ENCODE measurements at places on chromosomes 2 and 18.

GRCh38 chr2:178449700-178450523 lies 1.1 kb downstream of the PRKRA start:
- DNase-seq: no peak

DNA sequence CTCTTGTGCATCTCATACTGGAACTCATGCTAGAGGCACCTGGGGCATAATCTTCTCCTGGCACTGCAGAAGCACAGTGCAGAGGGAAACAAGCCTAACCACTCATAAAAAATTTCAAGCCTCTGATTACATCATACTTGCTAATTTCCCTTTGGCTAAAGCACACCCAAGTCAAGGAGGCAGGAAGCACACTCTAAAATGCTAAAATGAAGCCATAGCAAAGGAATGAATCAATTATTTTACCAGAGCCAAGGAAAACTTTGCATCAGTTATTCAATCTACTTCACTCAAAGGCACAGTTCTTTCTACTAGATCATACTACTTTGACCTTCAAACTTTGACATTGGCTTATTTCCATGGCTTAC lies 79.6 kb upstream of the SPOPL start:
- DNase-seq: no peak

- no peak for DNase-seq
Observed at GRCh38 chr2:178933493-178933892, 116.4 kb downstream of the CCDC141 start.

GRCh38 chr2:172947461-172948153 lies 128.0 kb upstream of the MAP3K20 start:
- no peak for DNase-seq

DNA sequence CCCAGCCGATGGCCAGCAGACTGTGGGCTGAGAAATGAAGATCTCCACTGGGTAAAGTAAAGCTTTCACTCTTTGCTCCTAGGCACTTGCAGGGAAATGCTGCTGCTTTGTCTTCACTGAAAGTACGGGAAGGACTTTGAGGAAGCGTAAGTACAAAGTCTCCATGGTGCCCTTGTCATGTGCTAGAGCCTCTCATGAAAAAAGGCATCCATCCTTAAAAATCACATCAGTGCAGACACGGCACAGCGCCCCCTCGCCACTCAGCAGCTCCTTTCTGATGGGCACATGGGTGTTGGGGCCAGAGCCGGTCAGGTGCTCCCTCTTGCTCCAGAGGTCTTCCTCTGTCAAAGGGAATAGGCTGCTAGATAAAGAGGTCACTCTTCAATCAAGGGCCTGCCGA lies 109.0 kb upstream of the STPG4 start:
- no peak for DNase-seq

DNA sequence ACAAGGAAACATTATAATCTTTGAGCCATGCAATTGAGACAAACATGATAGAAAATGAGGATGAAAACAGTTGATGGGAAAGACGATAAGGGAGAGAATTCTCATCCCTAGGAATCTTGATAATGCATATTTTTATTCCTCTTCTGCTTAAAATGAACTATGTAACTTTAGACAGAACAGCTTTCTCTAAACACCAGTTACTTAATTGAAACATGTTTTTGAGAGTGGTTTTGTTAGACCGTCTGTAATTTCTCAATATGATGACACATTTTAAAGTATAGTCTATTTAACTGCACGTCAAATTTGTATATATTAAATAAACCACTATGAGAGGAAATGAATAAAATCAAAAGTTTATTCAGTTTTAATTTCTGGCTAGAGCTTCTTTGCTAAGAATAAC lies 1453.9 kb upstream of the NXPH2 start:
- DNase-seq: no peak

DNA sequence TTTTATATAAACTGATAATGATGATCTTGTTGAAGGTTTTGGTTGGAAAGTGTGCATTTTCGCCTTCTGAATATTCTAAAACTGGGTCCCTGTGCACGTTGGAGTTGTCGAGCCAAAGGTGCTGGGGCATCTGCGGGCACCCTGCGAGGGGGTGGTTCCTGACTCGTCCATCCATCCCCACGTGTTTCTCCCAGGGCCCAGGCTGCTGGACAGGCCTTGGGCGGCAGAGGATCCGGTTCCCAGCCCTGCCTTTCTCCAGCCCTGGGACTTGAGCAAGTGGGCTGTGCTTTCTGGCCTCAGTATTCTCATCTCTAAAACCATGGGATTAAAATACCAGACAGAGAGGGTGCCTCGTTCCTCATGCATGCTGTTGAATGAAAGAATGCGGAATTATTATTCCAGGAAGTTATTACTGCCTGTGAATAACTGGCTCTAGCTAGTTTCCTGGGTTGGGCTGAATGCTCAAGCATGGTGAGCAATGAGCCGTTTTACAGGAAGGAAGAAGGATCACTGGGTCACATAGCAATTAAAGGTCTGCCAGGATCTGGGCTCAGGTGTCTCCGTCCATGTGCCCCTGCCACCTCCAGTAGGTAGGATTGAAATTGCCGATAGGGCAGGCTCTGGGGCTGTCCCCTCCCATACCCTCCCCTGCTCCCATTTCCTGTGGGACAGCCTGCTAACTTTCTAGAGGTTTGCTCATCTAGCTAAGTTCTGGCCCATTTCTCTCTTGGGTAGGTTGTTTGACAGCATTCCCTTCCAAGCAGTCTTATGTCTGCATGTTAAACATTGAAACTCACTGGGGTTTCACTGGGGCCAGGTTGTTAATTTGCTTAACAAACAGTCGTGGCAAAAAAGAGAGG lies 77.2 kb upstream of the HS6ST1 start:
- no peak for DNase-seq

GRCh38 chr2:144708626-144709025 lies 188.7 kb upstream of the ZEB2 start:
- DNase-seq: no peak

GRCh38 chr2:175844169-175844568 lies 157.9 kb downstream of the LNPK start:
- DNase-seq: no peak

DNA sequence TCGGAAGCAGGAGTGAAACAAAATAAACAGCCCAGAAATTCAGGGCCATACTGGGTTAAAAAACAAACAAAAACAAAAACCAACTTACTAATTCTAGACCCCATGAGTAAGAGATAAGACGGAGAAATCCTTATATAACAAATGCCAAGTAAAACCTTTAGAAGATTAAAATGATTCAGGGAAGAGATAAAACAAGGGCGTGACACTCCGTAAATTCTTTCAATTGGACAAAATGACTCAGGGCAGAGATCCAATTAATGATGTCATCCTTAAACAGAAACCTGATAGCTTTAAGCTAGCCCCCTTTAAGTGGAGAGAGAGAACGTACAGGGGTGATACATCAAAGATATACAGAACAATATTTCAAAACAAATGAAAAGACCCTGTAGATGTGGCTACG lies 317.4 kb downstream of the NBAS start:
- DNase-seq: no peak

GRCh38 chr2:26399771-26400376 lies 1.8 kb upstream of the DRC1 start:
- no peak for DNase-seq

- DNase-seq: no peak
Observed at GRCh38 chr18:23550898-23551297, 35.4 kb downstream of the NPC1 start.

GRCh38 chr2:138238908-138239307 lies 262.7 kb upstream of the SPOPL start:
- no peak for DNase-seq

DNA sequence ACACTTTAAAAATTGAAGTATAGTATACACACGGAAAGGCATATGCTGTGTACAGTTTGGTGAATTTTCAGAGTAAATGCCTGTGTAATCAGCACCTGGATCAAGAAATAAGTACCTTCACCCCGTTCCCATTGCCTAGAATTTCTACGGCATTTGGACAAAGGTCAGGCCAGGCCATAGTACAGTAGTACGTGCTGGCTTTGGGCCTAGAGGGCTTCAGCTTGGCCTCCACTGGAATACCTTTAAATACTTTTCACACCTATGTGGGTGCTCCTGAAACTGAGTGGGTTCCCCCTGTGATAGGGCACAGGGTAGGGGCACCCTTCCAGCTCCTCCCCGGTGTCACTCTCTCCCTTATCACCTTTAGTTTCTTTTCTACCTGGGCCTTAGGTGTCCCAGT lies 26.5 kb downstream of the TET3 start:
- DNase-seq: no peak

DNA sequence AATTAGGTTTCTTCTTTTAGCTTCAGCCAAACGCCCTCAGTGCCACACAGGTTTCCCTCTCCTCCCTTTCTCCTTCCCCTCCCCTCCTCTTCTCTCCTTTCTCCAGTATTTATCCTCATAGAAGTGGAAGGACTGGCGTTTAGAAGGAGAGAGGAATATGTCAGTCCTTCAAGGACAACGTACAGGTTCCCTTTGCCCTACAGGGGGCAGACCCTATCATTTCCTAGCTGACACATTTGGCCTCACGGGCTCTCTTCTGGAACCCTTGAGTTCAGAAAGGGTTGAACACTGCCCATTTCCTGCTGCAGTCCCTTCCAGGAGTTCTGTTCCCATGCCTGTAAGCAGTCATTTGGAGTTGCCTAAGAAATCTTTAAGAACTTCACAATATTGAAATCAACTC lies 46.1 kb downstream of the CDCA7 start:
- DNase-seq: no peak

- no peak for DNase-seq
Observed at GRCh38 chr18:11996190-11996754, 15.0 kb downstream of the IMPA2 start.

GRCh38 chr2:67996772-67997527 lies 65.9 kb downstream of the C1D start:
- DNase-seq: no peak

DNA sequence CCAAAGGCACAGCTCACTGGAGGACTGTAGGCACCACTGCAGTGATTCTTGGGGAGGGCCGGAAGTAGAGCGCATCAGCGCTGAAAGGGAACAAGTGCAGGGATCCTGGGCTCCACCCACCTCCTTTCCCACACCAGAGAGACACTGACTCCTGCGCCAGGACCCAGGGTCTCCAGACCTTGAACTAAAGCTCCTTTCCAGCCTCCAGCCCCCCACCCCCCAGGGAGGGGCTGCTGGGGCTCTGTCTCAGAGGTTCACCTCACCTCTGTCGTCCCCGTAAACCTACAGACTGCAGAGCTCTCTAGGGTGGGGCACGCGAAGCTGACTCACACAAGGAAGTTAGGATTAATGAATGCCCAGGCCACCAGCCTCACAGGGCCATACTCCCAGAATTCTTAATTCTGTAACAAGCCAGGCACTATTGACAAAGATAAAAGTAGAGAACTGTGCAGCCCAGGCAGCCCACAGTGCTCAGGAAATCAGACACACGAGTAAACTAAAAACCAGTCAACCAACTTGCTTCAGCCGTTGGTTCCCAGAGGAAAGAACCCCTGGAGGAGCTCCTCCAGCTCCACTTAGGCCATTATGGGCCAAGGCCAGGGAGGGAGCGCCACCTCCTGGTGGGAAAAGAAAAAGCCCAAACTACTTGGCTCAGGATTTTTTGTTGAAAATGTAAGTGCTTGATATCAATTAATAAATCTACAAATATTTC lies 45.1 kb upstream of the ACAA2 start:
- peak; percentile 51 for DNase-seq

DNA sequence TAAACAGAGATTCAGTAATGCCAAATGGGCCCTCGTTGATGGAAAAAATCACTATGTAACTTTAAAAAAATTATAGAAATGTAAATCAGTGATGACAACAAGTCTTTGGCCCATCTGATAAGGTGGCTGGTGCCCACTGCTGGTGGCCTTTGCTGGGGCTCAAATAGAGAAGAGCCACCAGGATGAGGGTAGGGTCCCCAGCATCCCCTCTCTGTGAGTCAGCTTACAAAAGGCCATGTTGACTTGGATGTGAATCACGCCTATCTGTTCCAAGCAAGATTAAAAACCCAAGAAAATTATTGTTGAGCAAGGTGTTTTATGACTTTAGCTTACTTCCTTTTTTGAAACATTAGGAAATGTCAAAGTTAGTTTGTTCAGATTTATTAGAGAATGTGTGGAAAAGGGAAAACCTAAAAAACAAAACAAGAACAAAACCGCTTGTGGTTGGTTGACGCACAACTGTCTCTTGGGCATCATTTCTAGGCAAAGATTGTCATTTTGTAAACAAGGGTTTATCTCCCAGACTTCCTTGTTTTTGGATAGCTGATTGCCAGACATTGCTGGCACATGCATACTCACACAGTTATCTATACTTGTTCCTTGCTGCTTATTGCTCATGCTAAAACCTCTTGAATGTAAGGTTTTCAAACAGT lies 53.7 kb upstream of the ZNF396 start:
- no peak for DNase-seq

- no peak for DNase-seq
Observed at GRCh38 chr2:236936446-236936940, 149.2 kb upstream of the COPS8 start.

DNA sequence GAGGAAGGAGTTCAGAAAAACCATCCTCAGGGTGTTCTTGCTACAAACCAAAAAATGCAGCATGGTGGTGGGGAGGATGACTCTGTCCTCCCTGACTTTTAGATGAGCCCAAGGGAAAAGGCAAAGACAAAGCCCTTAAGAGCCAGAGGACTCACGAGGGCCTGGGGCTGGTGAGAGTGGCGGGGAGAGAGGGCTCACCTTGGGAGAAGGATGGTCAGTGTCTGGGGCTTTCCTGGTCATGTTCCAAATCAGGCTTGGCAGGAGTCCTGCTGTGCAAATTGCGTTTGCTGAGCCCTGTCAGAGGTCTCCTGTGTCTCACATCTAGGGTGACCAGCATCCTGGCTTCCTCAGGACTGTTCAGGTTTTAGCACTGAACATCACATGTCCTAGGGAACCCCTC lies 4.7 kb downstream of the UGT1A1 start:
- no peak for DNase-seq
